Thymus (tissue), 14 donors: ENCODE measurements at places on chromosomes 13 and 19.
A peak's percentile ranks its signal among the peaks of the same experiment; 100 is the strongest.

DNA sequence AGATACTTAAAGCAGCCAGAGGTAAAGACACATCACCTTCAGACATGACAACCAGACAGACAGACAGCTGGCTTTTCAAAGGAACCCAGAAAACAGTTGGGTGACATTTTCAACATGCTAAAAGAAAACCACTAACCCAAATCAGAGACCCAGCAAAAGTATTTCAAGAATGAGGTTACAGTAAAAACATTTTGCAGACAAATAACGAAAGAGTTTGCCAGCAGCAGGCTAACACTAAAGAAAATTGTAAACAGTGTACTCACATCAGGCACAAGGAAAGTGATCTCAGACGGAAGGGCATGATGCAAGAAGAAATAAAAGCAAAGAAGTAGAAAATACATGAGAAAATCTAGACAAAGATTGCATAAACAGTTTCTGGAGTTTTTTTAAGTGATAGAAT lies 46.4 kb downstream of the AP1M1 start:
- no peaks in the 10 kb centered on the region for H3K36me3 ChIP-seq
- peak; percentile 64 for DNase-seq
- H3K27ac ChIP-seq = peak overlapping the region; percentile 60
- no peak overlapping the region for H3K4me3 ChIP-seq

DNA sequence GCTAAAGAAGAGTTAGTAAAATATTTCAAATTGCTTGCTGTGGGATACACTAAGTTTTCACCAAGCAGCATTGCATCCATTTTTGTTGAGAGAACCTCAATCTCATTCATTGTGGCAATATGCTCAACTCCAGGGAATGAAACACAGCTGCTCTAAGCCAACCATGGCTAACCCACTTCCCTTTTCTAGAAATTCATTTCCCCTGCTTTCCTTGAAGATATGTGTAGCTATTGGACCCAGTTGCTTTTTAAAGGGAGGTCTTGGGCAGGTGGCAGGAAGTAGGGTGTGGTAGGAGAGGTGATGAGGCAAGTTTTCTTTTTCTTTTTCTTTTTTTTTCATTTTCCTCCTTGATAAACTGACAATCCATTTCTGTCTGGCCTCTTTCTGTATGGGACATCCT lies 452.2 kb downstream of the FGF14 start:
- no peaks in the 10 kb centered on the region for H3K36me3 ChIP-seq
- H3K4me1 ChIP-seq = no peaks in the 10 kb centered on the region
- no peak for DNase-seq
- no peak overlapping the region for H3K27ac ChIP-seq
- H3K4me3 ChIP-seq = no peak overlapping the region

- no peaks in the 10 kb centered on the region for H3K27me3 ChIP-seq
- no peak overlapping the region for H3K4me3 ChIP-seq
- H3K4me1 ChIP-seq = no peaks in the 10 kb centered on the region
- H3K36me3 ChIP-seq = no peaks in the 10 kb centered on the region
- DNase-seq = no peak
Observed at GRCh38 chr13:70585109-70585508, 476.9 kb upstream of the KLHL1 start.

DNA sequence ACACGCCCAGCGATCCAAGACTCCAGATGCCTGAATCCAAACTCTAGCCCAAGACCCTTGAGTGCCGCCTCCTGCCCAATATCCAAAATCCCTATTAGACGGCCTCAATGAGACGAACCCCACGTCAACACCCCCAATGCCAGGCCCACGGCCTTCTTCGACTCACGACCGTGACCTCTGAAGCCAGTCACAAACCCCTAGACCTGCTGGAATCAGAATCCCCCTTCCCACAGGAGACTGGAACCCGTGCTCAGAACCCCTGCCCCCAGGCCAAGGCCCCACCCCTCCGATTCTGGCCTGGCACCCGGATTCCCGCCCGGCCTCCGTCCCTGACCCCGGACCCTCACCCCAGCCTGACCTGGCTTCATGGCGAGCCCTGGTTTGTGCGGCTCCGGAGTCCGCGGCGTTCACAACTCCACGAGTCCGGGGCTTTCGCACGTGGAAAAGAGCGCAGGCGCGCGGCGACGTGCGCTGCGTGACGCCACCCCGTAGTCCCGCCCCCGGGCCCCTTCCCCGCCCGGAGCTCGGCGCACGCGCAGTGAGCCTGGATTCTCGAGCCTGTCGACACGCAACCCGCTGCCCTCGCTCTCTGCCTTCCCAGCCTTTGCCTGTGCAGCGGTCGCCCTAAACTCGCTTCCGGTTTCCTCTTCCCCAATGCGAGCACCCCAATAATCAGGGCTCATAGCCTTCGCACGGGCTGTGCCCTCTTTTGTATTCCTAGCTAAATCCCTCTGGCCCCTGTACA lies at the start of gene FBL:
FBL (minus strand) TSS at position 447 of the 745 bp plus-strand sequence; CDS start at position 368, 79 bp downstream.
- DNase-seq = peak; percentile 96
- H3K27me3 ChIP-seq = no peaks in the 10 kb centered on the region
- H3K27ac ChIP-seq = peak within 1 kb of the TSS; percentile 72

GRCh38 chr13:74015137-74015536 lies 119.1 kb downstream of the KLF12 start:
- H3K27ac ChIP-seq = no peak overlapping the region
- no peaks in the 10 kb centered on the region for H3K27me3 ChIP-seq
- DNase-seq = no peak
- peaks cover 3% of the 10 kb centered on the region for H3K4me1 ChIP-seq
- H3K36me3 ChIP-seq = no peaks in the 10 kb centered on the region

DNA sequence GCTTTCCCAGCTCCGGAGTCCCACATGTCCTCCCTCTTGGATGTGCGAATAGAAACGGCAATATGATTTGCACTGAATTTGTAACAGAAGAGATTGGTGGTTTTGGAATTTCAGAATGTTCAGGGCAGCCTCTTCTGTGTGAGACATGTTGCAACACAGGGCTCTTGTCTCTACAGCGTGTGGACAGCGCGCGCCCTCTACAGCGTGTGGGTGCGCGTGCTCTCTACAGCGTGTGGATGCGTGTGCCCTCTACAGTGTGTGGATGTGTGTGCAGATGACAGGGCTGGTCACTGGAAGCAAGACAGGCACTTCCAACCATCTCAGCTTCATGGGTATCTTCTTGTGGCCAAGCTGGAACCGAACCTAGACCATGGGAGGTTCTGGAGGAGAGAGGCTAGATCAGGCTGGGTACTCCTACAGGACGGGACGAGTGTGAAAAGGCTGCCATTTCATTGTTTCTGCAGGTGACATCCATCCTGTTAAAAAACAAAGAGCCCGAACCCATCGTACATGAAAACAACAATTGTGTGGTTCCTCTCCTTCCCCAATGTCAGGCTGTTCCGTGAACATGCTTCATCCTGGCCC lies 78.4 kb downstream of the TEX29 start:
- no peaks in the 10 kb centered on the region for H3K4me1 ChIP-seq
- no peaks in the 10 kb centered on the region for H3K27me3 ChIP-seq
- H3K36me3 ChIP-seq = no peaks in the 10 kb centered on the region
- no peak for DNase-seq
- no peak overlapping the region for H3K27ac ChIP-seq

DNA sequence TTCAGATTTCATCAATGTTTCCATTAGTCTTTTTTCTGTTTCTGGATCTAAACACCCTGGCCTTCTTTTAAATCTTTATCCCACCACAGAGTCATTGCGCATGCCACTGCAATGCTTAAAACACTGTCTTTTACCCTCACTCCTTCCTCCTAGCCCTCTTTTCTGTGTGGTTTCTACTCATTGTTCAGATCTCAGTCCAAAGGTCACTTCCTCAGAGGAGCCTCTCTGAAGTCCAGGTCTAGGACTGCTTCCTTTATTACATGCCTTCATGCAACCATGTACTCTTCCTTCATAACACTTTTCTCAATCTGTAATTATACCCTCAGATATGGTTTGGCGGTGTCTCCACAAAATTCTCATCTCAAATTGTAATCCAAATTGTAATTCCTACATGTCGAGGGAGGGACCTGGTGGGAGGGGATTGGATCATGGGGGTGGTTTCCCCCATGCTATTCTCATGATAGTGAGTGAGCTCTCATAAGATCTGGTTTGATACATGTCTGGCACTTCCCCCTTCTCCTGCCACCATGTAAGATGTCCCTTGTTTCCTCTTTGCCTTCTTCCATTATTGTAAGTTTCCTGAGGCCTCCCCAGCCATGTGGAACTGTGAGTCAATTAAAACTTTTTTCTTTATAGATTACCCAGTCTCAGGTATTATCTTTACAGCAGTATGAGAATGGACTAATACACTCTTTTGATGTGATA lies 808.9 kb downstream of the DIAPH3 start:
- H3K27ac ChIP-seq = no peak overlapping the region
- H3K36me3 ChIP-seq = no peaks in the 10 kb centered on the region
- no peaks in the 10 kb centered on the region for H3K27me3 ChIP-seq
- no peaks in the 10 kb centered on the region for H3K4me1 ChIP-seq

DNA sequence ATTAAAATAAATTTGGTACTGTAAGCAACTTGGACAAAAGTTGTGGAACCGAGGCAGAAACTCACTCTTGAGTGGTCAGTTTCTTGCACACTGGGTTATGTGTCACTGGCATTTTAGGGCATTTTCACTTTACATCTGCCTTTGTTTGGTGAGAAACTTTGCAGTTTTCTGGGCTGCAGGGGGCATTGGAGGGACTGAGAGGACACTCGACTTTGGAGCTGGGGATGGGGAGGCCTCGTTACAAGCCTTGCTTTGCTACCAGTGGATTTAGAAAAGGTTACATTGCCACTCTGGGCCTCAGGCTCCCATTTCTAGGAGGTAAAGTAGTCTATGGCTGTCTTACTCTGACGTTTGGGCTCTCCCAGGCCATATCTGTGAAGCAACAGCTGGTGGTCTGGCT lies 41.9 kb upstream of the ZNF536 start:
- H3K4me1 ChIP-seq = no peaks in the 10 kb centered on the region
- H3K4me3 ChIP-seq = no peak overlapping the region
- H3K27me3 ChIP-seq = no peaks in the 10 kb centered on the region

GRCh38 chr19:48878196-48879024 lies 6.2 kb downstream of the PPP1R15A start:
- no peak overlapping the region for H3K27ac ChIP-seq
- no peak for DNase-seq
- H3K36me3 ChIP-seq = peaks cover 26% of the 10 kb centered on the region
- H3K4me3 ChIP-seq = no peak overlapping the region

GRCh38 chr19:39014037-39014436 lies 18.3 kb downstream of the FBXO27 start:
- H3K4me3 ChIP-seq = no peak overlapping the region
- no peak overlapping the region for H3K27ac ChIP-seq
- H3K36me3 ChIP-seq = no peaks in the 10 kb centered on the region
- no peaks in the 10 kb centered on the region for H3K4me1 ChIP-seq
- no peak for DNase-seq
- no peaks in the 10 kb centered on the region for H3K27me3 ChIP-seq

GRCh38 chr19:8897106-8897505 lies 64.9 kb downstream of the MBD3L1 start:
- H3K36me3 ChIP-seq = no peaks in the 10 kb centered on the region
- no peak for DNase-seq
- H3K4me1 ChIP-seq = no peaks in the 10 kb centered on the region
- H3K4me3 ChIP-seq = no peak overlapping the region
- H3K27me3 ChIP-seq = no peaks in the 10 kb centered on the region

DNA sequence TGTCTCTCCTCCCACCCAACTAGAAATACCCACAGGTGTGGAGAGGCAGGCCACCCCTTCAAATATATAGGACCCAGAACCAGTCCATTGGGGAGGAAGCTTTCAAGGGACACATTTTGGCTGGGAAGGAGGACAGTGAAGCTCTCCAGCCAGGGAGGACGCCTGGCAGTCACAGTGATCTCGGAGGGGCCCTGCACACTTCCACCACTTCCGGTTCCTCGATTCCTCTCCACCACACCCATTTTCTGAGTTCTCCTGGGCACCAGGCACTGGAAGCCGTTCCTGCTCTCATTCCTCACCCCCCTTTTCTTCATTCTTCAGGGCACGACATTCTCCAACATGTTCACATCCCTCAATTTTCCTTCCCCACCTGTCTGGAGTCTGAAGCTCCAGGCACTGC lies 30.4 kb upstream of the CEACAM21 start:
- no peak overlapping the region for H3K4me3 ChIP-seq
- H3K27me3 ChIP-seq = no peaks in the 10 kb centered on the region
- H3K36me3 ChIP-seq = no peaks in the 10 kb centered on the region
- H3K27ac ChIP-seq = no peak overlapping the region

DNA sequence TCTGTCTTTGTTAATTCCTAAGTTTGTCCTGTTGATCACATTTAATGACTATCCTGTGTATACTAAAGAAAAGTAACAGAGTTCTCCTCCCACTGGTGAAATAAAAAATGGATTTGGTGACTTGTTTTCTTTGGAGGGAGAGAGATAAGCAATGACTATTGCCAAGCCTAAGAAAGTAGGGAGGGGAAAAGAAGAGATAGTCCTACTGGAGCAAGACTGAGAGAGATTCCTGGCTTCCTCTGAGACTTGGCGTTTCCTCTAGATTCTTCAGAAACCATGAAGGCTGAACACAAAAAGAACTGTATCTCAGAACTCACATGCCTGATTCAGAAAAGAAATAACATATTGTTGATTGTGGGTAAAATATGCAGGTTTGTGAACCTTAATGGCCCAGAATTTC lies 406.5 kb downstream of the FOXO1 start:
- H3K4me3 ChIP-seq = no peak overlapping the region
- H3K36me3 ChIP-seq = no peaks in the 10 kb centered on the region
- no peaks in the 10 kb centered on the region for H3K4me1 ChIP-seq
- H3K27me3 ChIP-seq = no peaks in the 10 kb centered on the region
- no peak for DNase-seq

- no peak overlapping the region for H3K4me3 ChIP-seq
- H3K27ac ChIP-seq = no peak overlapping the region
- no peaks in the 10 kb centered on the region for H3K4me1 ChIP-seq
Observed at GRCh38 chr19:29927944-29928625, 14.0 kb upstream of the URI1 start.

- no peak overlapping the region for H3K4me3 ChIP-seq
- no peaks in the 10 kb centered on the region for H3K27me3 ChIP-seq
- DNase-seq = no peak
- H3K36me3 ChIP-seq = no peaks in the 10 kb centered on the region
- H3K4me1 ChIP-seq = no peaks in the 10 kb centered on the region
Observed at GRCh38 chr19:20858218-20858617, 64.8 kb upstream of the ZNF85 start.

GRCh38 chr13:97223711-97224541 lies 1.8 kb downstream of the MBNL2 start:
- peak overlapping the region; percentile 82 for H3K27ac ChIP-seq
- peak; percentile 69 for DNase-seq
- H3K27me3 ChIP-seq = no peaks in the 10 kb centered on the region
- H3K4me3 ChIP-seq = peak overlapping the region; percentile 60

- no peaks in the 10 kb centered on the region for H3K4me1 ChIP-seq
- H3K27ac ChIP-seq = no peak overlapping the region
- H3K36me3 ChIP-seq = no peaks in the 10 kb centered on the region
- H3K4me3 ChIP-seq = no peak overlapping the region
Observed at GRCh38 chr19:29117926-29118325, 95.0 kb downstream of the UQCRFS1 start.

DNA sequence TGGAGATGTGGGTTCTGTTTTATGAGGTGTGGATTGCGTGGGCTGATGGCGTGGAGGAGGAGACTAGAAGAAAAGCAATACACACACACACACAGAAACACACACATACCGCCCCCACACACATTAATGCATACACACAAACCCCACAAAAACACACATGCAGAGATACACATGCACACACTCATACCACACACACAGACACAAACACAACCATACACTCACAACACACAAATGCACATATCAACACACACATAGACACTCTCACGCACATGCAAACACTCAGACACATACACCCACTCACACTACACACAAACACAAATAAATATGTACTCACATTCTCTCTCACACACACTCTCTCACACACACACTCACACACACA lies 75.7 kb upstream of the UBL3 start:
- no peaks in the 10 kb centered on the region for H3K27me3 ChIP-seq
- no peaks in the 10 kb centered on the region for H3K36me3 ChIP-seq
- H3K4me3 ChIP-seq = no peak overlapping the region
- H3K4me1 ChIP-seq = peaks cover 21% of the 10 kb centered on the region
- H3K27ac ChIP-seq = no peak overlapping the region
